Fibroblast of villous mesenchyme (primary cell): ENCODE measurements at places on chromosomes 6 and 20.

DNA sequence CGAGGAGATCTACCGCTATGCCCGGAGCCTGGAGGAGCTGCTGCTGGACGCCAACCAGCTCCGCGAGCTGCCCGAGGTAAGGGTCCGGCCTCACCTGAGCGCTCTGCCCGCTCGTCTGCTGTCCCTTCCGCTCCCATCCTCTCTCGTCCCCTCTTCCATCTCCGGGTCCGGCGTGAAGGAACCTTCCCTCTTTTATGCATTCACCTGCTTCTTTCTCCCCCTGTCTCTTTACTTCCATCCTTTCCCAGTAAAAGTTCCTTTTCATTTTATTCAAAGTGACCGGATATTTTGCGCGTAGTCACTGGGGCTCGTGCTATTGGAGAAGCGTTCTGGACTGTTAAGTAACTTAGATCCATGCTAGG, 516 bp downstream of the LRRC1 start:
- DNase-seq = no peak

DNA sequence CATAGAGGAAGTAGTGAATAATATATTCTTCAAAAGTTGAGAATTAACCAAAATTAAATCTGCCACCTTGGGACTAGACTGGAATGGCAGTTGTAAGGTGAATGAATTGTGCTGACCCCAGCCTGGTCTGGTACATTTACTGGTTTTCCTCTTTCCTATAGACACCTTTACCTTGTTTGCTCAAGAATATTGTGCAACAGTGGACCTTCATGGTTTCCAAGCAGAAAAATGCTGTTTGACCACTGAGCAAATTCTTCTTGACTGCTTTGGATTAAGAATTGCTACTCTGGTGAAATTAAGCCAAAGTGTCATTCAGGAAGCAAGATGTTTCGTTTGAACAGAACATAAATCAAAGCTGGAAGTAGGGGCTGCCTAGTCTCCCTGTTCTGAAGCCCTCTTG, 156.6 kb upstream of the TAB2 start:
- no peak for DNase-seq

GRCh38 chr6:100217225-100218012, 223.4 kb upstream of the MCHR2 start:
- no peak for DNase-seq

GRCh38 chr6:88561034-88561953, 395.1 kb upstream of the CNR1 start:
- DNase-seq = no peak

- peak; percentile 15 for DNase-seq
Measured at GRCh38 chr6:113522376-113522775, 334.8 kb upstream of the MARCKS start.

DNA sequence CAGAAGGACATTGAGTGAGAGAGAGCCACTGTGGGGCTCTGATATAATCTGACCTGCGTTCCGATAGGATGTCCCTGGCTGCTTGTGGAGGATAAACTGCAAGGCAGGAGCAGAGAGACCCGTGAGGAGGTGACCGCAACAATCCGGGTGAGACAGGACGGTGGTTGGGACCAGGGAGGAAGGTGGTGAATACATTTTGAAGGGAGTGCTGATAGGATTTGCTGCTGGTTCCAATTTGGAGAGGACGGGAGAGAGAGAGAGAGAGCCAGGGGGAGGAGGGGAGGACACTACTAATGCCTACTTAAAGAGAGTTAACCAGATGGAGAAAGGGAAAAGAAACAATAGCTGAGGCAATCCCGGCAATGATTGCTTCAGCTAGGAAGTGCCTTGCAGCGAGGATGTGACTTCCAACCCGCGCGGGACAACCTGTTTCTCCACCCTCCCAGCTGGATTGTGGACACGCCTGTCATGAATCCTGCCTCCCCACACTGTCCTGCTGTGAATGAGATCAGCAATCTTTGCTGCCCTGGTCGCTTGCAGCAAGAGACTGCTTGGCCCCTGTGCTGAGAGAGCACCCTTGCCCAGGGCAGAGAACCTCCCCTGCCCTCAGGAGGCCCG, 199.0 kb upstream of the KCNG1 start:
- peak; percentile 8 for DNase-seq

GRCh38 chr6:35487658-35488516, 9.0 kb downstream of the TEAD3 start:
- peak; percentile 76 for DNase-seq

DNA sequence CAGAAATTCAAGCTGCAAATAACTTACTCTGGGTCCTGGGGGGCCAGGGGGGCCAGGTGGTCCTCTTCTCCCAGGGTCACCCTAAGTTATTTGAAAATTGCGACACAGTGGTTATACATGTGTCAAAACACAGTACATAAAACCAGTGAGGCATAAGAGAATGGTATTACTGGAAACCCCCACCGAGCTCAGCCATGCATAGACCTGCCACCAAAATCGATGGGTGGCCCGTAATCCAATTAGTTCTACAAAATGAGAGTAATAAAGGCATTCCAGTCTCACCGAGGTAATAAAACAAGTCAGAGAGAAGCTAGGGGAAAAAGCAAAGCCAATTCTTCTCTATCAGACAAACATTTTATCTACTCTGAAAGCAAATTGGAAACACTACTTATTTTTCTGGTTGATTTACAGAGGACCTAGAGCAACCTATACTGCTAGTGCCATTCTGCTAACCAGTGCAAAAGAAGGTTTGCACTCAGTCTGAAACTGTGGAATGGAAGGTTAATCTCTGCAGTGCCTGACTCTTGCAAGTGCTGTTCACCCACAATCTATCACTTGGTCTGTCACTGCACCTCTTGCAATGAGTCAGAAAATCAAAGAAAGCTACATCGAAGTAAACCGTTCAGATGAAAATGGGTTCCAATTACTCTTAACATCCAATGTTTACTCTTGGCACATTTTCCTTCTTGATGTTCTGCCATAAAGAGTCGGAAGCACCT, 32.4 kb downstream of the COL9A1 start:
- DNase-seq = no peak

DNA sequence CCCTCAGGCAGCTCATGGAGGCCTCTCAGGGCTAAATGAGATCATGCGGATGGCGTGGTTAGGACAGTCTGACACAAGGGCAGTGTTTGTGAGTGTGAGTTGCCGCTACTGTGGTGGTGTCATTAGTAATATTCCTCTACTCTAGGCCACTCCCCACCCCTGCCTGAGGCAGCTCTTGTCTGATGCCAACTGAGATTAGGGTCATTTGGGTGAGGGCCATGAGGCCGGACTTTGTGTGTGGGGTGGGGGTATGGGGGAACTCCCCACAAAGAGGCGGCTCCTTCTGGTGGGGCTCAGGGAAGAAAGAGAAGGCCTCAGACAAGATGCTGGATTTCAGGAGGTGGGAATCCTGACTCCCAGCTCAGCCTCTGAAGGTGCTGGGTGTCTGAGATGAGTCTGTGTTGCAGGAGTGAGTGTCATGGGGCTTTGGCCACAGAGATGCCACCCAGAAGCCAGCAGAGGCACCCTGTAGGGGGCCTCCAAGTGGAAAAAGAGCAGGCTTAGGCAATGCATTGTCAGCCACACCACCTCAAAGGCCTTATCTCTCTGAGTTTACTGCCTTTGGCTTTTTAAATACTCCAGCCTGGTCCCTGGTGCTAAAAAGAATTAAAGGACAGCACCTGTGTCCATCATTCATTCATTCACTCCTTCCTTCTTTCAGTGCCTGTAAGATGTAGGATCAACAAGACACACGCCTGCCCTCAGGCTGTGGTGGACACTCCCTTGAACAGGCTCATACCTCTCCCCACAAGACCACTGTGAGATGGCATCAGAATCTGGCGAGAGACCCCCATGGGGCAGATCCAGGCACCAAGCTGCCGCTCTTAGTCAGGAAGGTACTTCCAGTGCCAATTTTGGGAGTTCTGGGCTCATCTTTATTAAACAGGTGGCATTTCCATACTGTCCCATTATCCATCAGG, 175.2 kb downstream of the MRPL14 start:
- no peak for DNase-seq

- DNase-seq = peak; percentile 9
Measured at GRCh38 chr20:59006167-59006863, 739 bp downstream of the CTSZ start.

GRCh38 chr6:35718375-35718736, 18.5 kb upstream of the ARMC12 start:
- DNase-seq = no peak

- no peak for DNase-seq
Measured at GRCh38 chr6:54097753-54098152, 13.5 kb upstream of the MLIP start.
